Activated T-helper 9 cell treated with anti-CD3 and anti-CD28 coated beads, Interleukin-2, amount 50 U/mL, for 16 hours (primary cell): ENCODE measurements at places on chromosomes 13 and 19.

DNA sequence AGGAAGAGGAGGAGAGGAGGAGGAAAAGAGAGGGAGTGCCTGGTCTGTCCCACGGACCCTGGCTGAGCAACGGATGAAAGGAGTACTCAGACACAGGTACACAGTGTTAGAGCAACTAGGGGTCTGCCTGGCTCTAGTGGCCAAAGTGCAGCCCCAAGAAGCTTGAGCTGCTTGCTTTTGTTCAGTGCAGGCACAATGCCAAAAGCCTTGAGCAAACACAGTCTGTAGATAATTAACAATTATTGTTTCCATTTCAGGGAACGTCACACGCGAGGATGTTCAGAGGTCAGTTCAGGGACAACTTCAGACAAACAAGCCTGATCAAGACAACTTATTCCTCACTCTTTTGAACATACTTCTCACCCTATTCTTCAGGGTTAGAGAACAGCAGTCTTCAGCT is 32.2 kb upstream of the ZNF726 start:
- no peak for DNase-seq

GRCh38 chr19:40601134-40601974 is at the start of gene LTBP4:
Gene LTBP4, plus strand, starts transcription at chr19:40601369. Its CDS starts 19 bp downstream, at chr19:40601388.
- DNase-seq = no peak

GRCh38 chr19:32750441-32751055 is 31.0 kb downstream of the TDRD12 start:
- no peak for DNase-seq

DNA sequence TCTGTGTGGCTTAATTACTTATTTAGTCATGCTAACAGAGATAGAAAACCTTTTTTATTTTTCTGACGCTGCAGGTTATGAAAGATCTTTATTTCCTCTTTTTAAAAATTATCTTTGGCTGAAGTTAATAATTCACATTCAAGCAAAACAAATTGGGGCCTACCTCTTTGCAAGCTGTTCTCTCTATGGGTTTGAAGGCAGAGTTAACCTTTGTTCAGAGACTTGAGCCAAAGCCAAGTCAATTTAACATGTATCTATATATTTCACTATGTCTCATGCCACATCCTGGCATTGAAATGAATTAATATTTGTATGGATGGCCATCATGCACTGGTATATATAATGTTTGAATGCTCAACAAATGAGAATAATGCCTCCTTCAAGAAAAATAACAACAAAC is 677.3 kb upstream of the GPC6 start:
- no peak for DNase-seq

DNA sequence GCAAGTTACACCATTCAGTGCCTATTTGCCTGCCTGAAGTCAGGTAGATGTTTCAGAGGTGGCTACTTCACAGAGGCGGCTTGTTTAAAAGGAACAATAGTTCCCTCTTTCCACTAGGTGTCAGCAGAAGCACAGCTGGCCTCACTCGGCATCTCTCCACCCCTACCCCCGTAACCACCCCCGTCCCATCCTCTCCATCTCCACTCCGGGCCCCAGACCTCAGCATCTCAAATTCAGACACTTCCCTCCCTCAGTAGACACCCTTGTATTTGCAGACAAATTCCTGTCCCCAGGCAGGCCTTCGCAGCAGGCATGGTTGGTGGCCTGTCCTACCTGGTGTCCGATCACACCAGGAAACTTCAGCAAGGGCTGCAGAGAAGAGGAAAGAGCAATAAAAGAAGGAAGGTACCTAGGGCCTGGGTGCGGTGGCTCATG is 9.1 kb upstream of the DPP9 start:
- DNase-seq = peak; percentile 21

- no peak for DNase-seq
Measured at GRCh38 chr19:2113439-2114211, 16.9 kb downstream of the IZUMO4 start.

DNA sequence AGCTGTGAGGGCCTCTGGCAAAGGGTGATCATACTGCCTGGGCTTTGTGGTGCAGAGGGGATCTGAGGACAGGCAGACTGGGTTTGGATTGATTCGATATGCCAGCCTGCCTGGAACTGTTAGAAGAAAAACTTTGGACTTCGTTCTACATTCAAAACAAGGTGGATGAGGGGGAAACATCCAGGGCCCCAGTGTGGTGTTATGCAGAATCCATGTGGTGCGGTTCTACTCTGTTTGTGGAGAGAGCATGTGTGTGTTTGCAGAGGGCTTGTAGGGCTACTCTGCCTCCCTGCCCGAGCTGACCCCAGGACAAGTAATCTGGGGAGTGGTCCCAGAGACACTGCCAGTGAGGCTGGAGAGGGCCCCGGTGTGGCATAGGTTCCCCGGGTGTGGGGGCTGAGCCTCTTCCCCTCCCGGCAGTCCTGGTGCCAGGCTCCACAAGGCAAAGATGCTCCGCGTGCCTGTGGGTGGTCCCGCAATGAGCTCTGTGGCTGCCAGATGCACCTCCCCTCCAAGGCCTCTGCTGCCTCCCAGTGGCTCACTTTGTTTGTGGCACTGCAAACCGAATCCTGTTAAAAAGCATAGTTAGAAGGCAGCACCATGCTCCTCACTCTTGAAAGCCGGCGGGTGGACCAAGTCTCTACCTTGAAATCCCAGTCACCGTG is 22.3 kb upstream of the TFDP1 start:
- DNase-seq = no peak

GRCh38 chr13:23505007-23505406 is 65.2 kb upstream of the TNFRSF19 start:
- no peak for DNase-seq

- DNase-seq = no peak
Measured at GRCh38 chr19:48997972-48998371, 4.3 kb downstream of the RUVBL2 start.

DNA sequence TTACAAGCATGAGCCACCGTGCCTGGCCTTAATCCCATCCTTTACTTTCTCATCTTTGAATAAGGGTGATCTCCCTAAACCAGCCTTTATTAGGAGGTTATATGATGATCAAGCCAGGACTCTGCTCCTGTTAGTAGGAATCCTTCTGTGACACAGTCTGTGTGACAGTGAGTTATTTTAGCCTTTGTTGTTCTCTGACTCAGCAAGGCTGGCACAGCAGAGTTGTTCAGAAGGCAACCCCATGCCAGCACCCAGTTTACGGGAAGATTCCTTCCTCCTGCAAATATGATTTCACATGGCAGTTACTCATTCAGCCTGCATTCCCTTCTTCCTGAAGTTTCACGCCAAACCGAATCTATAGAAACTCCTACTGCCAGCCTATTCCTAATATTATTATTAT is 10.5 kb upstream of the MIER2 start:
- DNase-seq = no peak

DNA sequence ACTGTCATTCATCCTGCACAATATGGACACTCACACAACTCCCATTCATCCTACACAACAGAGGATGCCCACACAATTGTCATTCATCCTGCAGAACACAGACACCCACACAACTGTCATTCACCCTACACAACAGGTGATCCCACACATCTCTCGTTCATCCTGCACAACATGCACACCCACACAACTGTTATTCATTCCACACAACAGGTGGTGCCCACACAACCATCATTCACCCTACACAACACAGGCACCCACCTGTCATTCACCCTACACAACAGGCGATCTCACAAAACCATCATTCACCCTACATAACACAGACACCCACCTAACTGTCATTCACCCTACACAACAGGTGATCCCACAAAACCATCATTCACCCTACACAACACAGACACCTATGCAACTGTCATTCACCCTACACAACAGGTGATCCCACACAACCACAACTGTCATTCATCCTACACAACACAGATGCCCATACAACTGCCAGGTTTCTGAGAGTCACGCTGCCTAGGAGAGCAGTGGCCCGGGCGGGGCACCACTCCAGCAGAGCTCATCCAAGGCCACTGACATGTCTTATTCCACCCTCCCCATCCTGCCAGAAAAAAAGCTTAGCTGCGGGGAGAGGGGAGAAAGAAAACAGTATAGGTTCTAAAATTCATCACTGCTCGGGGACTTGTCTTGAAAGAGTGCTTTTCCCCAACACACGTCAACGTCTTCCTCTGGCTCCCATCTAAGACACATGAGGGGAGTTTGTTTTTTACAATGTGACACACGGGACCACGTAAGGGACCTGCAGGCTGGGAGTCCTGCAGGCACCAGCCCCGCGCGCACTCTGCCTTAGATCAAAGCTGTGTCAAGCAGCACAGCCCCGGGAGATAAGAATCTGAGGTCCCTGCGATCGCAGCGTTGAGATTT is 44.0 kb downstream of the KLF2 start:
- peak; percentile 40 for DNase-seq

- no peak for DNase-seq
Measured at GRCh38 chr19:47188507-47189033, 42.4 kb downstream of the BBC3 start.
